HCT116 (cell line): ENCODE measurements at places on chromosomes 12 and 14. TPM values are rescaled to one million over a fixed set of nuclear protein-coding genes. Genes with fewer than 3 reads are reported as not detected.
A peak's percentile ranks its signal among the peaks of the same experiment; 100 is the strongest.

DNA sequence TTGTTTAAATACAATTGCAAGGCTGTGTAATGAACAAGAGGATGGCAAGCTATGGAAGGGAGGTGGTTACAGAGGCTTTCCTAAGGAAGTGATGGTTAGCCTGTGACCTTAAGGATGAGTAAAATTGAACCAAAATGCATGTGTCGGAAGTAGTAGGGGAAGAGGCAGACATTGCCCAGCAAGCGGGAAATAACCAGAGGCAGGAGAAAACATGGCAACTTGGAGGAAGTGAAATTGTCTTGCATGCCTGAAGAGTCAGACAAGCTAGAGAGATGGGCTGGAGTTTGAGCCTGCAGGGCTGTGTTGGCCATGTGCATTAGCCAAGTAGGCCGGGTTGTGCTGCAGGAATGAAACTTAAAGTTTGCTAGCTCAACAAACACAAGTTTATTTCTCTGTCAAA lies 96.2 kb downstream of the BTG1 start:
- H3K36me3 ChIP-seq, result no peaks in the 10 kb centered on the region
- DNase-seq, result no peak
- no peaks in the 10 kb centered on the region for H3K27me3 ChIP-seq
- no peak overlapping the region for H3K4me3 ChIP-seq
- H3K4me1 ChIP-seq, result no peaks in the 10 kb centered on the region
- H3K27ac ChIP-seq, result no peak overlapping the region

DNA sequence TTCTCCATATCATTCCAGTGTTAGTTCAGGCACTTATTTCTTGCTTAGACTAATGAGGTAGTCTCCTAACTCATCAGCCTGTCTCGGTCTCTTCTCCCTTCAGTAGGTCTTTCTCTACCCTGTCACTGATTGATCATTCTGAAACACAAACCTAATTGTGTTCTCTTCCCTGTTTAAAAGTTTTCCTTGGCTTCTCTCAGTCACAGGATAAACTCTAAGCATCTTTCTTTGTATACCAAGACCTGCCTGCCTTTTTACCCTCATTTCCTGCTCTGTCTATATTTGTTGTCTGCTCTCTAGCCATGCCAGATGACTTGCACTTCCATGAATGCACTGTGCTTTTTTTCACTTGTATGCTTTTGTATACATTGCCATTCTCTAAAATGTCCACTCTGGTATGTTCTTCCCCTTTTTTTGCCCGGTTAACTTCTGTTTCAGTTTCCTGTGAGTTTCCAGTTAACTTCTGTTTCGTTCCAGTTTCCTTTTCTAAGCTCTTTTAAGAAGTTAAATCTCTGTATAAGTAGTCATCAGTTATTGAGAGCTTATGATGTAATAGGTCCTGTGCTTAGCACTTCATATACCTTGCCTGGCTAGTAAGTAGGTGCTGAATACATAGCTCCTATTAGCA lies 12.8 kb downstream of the DIP2B start:
- H3K36me3 ChIP-seq, result no peaks in the 10 kb centered on the region
- no peak overlapping the region for H3K27ac ChIP-seq
- H3K4me1 ChIP-seq, result peaks cover 5% of the 10 kb centered on the region; the same call in 1 of the 2 replicates
- no peaks in the 10 kb centered on the region for H3K27me3 ChIP-seq
- DNase-seq, result no peak

DNA sequence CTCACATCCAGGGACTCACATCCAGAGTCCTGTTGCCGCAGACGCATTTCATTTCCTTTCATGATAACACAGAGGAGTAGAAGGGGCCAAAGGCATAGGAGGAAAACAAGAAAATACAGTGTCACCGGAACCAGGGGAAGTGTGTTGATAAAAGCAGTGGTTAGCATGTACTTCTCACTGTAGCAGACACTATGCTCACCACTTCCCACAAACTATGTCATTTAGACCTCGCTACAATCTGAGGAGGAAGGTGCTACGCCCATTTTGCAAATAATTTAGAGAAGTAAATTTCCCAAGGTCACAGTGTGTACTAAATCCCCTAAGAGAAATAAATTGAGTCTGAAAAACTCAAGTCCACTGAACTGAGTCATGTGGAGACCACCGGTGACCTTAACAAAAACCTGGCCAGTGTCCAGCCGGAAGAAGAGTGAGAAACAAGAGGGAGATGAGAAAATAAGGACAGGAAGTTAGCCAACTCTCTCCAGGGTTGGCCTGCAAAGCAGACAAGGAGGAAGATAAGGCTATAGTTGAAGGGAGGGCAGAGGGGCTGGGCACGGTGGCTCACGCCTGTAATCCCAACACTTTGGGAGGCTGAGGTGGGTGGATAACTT lies 25.8 kb upstream of the TMCC3 start:
- H3K27me3 ChIP-seq, result no peaks in the 10 kb centered on the region
- no peak overlapping the region for H3K4me3 ChIP-seq
- no peaks in the 10 kb centered on the region for H3K4me1 ChIP-seq
- no peaks in the 10 kb centered on the region for H3K36me3 ChIP-seq

DNA sequence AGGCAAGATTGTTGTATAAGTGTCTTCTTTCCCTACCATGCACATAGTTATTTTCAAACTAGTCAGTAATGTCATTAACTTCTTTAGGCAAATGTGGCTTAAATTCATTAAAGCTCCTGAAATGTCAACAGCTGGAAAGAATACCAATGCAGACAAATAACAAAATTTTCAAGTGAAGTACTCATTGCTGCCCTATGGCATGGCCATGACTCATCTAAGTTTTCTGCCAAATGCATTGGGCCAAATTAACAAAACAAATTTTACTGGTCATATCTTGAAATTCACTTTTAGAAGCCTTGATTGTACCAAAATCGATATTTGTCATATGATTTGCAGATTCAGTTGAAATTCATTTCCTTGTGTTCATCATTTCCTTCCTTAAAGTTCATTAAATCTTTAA lies 915.9 kb downstream of the SLC6A15 start:
- no peaks in the 10 kb centered on the region for H3K36me3 ChIP-seq
- no peak overlapping the region for H3K4me3 ChIP-seq
- H3K27ac ChIP-seq, result no peak overlapping the region
- H3K4me1 ChIP-seq, result no peaks in the 10 kb centered on the region

DNA sequence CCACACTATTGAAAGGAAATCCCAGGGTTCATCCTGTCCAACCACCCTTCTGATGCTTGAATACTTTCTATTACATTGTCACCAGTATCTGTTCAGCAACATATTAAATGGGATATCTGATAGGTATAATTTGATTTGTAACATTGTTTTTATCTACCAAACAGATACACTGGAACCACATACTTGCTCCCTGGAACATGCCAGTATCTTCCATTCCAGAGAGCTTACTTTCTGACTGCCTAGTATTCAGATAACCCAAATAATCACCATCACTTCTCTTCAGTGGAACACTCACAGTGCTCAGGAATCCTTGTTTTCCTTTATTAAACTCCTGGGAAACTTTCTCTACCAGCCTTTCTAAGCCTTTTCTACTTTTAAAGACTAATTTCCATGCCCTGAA lies 19.3 kb downstream of the LRP6 start:
- no peak for DNase-seq
- no peaks in the 10 kb centered on the region for H3K36me3 ChIP-seq
- no peaks in the 10 kb centered on the region for H3K27me3 ChIP-seq

DNA sequence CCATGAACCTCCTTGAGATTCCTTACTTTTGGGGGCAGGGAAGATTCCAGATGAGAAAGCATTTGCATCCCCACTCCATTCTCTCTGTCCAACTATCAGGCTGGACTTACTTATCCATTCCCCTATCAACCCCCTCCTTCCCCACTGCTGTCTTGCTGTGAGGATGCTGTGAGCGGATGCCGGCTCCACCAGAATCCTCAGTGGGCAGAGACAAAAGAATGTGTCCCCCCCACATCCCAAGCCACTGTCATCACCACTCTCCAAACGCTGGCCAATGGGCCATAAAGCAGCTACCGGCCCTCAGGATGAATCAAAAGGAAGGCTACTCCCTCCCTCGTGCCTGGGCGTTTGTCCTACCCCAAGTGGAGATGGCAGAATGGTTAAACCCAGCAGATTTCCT lies 173.0 kb upstream of the NTF3 start:
- no peak overlapping the region for H3K4me3 ChIP-seq
- H3K27ac ChIP-seq, result no peak overlapping the region
- no peaks in the 10 kb centered on the region for H3K27me3 ChIP-seq
- no peak for DNase-seq
- no peaks in the 10 kb centered on the region for H3K36me3 ChIP-seq

DNA sequence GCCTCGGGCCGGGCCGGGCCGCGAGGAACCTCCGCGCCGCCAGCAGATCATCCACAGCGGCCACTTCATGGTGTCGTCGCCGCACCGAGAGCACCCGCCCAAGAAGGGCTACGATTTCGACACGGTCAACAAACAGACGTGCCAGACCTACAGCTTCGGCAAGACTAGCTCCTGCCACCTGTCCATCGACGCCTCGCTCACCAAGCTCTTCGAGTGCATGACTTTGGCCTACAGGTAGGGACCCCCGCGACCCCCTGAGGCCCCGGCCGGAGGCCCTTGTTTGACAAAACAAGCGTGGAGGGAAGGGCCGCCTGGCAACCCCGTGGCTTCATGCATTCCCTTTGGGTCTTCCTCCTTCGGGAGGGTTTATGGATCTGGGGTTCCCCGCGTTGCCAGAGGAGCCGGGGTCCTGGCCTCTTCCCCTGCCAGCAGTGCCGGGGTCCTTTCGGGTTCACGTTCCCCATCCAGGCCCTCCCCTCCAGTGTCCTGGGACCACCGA lies 526 bp downstream of the MLXIP start:
- peaks cover 17% of the 10 kb centered on the region for H3K4me1 ChIP-seq
- DNase-seq, result no peak
- peaks cover 17% of the 10 kb centered on the region; the same call in 1 of the 2 replicates for H3K36me3 ChIP-seq
- peak overlapping the region; percentile 69 for H3K4me3 ChIP-seq
- H3K27me3 ChIP-seq, result no peaks in the 10 kb centered on the region
- peak overlapping the region; percentile 79 for H3K27ac ChIP-seq

GRCh38 chr14:73660511-73660910 lies 15.7 kb downstream of the DNAL1 start:
- H3K4me1 ChIP-seq, result peaks cover 5% of the 10 kb centered on the region
- no peak overlapping the region for H3K4me3 ChIP-seq
- no peaks in the 10 kb centered on the region for H3K27me3 ChIP-seq
- no peaks in the 10 kb centered on the region for H3K36me3 ChIP-seq
- DNase-seq, result no peak
- H3K27ac ChIP-seq, result no peak overlapping the region

GRCh38 chr14:80378084-80378690 lies 166.9 kb upstream of the DIO2 start:
- no peaks in the 10 kb centered on the region for H3K36me3 ChIP-seq
- H3K4me3 ChIP-seq, result no peak overlapping the region
- H3K27ac ChIP-seq, result no peak overlapping the region
- H3K4me1 ChIP-seq, result no peaks in the 10 kb centered on the region
- H3K27me3 ChIP-seq, result no peaks in the 10 kb centered on the region
- no peak for DNase-seq

DNA sequence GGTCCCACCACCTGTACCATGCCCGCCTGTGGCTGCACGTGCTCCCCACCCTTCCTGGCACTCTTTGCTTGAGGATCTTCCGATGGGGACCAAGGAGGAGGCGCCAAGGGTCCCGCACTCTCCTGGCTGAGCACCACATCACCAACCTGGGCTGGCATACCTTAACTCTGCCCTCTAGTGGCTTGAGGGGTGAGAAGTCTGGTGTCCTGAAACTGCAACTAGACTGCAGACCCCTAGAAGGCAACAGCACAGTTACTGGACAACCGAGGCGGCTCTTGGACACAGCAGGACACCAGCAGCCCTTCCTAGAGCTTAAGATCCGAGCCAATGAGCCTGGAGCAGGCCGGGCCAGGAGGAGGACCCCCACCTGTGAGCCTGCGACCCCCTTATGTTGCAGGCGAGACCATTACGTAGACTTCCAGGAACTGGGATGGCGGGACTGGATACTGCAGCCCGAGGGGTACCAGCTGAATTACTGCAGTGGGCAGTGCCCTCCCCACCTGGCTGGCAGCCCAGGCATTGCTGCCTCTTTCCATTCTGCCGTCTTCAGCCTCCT lies 1.1 kb downstream of the INHBE start:
- no peak overlapping the region for H3K27ac ChIP-seq
- H3K27me3 ChIP-seq, result no peaks in the 10 kb centered on the region
- no peaks in the 10 kb centered on the region for H3K36me3 ChIP-seq

DNA sequence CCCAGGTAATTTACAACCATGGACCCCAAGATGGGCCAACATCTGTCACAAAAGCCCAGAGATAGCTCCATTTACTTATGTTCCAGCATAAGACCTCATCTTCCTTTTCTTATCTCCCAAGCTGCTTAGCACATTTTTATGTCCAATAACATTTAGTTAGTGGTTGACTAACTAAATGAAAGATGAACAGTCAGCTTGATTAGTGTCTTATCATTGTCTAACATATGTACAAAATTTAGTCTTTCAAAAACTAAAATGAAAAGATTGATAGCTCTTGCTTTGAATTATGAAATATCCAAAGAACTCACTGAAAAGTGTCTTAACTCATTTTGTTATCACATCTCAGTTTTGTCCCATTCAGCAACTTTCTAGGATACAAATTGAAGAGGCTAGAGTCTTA lies 163.1 kb upstream of the EGLN3 start:
- no peaks in the 10 kb centered on the region for H3K36me3 ChIP-seq
- no peak overlapping the region for H3K4me3 ChIP-seq
- no peak for DNase-seq
- no peaks in the 10 kb centered on the region for H3K4me1 ChIP-seq
- no peaks in the 10 kb centered on the region for H3K27me3 ChIP-seq
- no peak overlapping the region for H3K27ac ChIP-seq

DNA sequence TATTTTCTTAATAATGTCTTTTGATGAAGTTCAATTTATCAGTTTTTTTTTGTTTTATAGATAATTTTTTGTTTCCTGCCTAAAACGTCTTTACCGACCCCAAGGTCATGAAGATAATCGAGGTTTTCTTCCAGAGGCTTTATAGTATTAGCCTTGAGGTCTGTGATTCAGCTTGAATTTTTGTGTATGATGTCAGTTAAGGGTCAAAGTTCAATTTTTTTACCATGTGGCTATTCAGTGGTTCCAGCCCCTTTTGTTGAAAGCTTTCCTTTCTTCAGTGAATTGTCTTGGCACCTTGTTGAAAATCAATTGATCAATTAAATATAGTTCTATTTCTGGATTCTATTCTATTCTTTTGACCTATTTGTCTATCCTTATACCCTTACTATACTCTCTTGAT lies 3.2 kb upstream of the MGST1 start:
- H3K27me3 ChIP-seq, result no peaks in the 10 kb centered on the region
- H3K4me3 ChIP-seq, result no peak overlapping the region
- DNase-seq, result no peak
- H3K27ac ChIP-seq, result no peak overlapping the region

DNA sequence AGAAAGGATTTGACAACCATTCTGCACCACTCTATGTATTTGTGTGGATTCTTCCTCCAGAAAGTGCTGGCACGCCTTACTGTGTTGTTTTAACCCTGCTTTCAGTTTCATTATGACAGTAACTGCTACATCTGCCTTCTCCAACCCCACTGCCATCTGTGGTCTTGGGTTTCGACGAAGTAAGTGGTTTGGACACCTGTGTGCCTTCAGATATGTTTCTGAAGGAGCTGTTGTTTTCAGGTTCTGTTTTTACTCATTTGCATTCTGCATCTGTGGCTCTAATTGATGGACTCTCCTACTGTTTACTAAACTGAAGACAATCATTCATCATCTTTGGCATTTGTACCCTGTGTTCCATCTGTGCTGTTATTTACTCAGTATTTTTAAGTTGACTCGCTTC lies 4.1 kb downstream of the TSHR start:
- no peak overlapping the region for H3K27ac ChIP-seq
- no peaks in the 10 kb centered on the region for H3K36me3 ChIP-seq
- peaks cover 4% of the 10 kb centered on the region; the same call in 1 of the 2 replicates for H3K4me1 ChIP-seq
- H3K4me3 ChIP-seq, result no peak overlapping the region
- DNase-seq, result no peak
- no peaks in the 10 kb centered on the region for H3K27me3 ChIP-seq

SERPINA1 gene
- total RNA-seq, result 9.1 TPM

NXPH4 gene
- 20.0 TPM for total RNA-seq

KLRC2 gene
- total RNA-seq, result 7.5 TPM

KRT6C gene
- not detected for total RNA-seq

AICDA gene
- total RNA-seq, result not detected
